ENCODE measurements at places on chromosomes 12 and 14.

DNA sequence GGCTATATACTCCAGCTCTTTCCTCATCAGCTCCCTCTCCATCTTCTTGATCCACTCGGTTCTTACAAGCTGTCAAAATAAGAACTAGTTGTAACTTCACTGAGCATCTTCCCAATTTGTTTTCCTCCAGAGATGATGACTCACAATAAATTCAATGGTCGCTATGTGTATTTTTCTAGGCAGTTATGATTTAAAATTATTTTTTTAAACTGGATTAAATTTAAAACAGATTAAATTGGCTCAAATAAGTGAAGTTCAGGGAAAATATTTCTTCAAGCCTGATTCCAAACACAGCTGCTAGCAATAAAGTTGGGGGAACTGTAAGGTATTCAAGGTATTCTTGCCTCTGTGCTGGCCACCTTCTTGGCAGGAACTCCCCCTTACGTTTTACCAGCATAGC, 717.7 kb upstream of the USP15 start:
- DNase-seq: no peak

DNA sequence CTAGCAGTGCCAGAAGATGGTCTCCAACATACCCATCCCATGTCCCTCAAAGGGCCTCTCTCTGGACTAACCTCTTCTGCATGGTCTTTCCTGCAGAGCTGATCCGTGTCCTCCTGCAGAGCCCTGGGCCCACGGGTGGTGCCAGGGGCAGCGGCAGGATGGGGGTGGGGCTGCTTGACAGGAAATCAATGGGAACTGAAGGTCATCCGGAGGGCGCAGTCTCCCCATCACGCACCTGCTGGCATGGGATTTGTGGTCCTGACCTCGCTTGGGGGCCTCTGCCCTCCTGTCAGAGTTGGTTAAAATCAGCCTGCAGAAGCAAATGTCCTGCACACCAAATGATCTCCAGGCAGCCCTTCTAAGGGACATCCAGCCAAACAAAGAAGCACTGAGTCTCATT, 110.2 kb downstream of the DPF3 start:
- no peak for DNase-seq

DNA sequence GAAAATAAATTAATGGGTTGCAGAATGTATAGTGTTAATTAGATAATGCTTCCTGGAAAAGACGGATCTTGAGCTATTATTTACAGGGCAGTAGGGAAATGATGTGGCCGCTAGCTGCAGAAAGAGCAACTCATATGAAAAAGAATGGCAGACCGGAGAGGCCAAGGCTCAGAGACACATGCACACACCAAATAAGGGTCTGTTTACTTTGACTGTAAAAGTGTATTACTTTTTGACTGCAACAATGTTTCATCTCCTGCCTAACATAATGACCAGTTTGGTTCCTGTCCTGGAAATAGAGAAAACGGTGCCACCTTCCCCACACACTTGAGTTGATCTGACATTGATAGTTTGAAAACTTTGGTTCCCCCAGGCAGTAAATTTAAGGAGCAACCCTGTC, 290.9 kb downstream of the CACNA1C start:
- no peak for DNase-seq

- DNase-seq: no peak
Measured at GRCh38 chr14:71022012-71022869, 115.0 kb downstream of the PCNX1 start.

GRCh38 chr12:112140728-112141127, 15.4 kb downstream of the TRAFD1 start:
- DNase-seq: no peak

- DNase-seq: no peak
Measured at GRCh38 chr12:126704609-126705008, 1562.4 kb upstream of the TMEM132C start.

GRCh38 chr12:29030006-29030405, 119.1 kb upstream of the FAR2 start:
- no peak for DNase-seq

DNA sequence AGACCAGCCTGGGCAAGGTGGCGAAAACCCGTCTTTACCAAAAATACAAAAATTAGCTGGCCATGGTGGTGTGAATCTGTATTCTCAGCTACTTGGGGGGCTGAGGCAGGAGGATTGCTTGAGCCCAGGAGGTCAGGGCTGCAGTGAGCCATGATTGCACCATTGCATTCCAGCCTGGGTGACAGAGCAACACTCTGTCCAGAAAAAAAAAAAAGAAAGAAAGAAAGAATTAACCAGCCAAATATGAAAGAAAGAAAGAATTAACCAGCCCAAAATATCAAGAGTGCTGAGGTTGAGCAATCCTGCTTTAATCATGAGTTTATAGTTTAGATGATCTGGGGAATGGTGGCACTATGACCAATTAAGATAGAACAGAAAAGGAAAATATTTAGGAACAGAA, 3.5 kb upstream of the ACTN1 start:
- no peak for DNase-seq

DNA sequence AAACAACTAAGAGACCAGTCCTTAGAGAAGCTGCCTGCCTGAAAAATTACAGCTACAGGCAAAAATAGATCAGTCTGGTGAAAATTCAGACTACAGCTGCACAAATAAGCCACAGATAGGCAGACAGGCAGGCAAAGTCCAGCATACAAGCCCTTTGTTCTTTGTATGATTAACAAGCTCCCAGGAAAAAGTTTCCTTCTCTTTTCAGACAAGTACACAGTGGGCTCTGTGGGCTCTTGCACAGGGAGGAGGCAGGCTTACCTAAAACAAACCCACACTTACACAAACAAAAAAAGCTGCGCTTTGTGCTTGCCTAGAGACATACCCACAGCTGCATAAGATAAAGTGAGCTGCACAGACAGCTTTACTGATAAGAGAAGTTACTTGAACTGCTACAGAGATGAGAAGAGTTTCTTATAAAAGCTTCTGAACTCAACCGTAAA, 7.7 kb downstream of the OR6C68 start:
- no peak for DNase-seq

GRCh38 chr14:80202888-80203562, 8.3 kb downstream of the DIO2 start:
- DNase-seq: peak; percentile 67

- no peak for DNase-seq
Measured at GRCh38 chr14:90630171-90630806, 185.9 kb downstream of the TTC7B start.

DNA sequence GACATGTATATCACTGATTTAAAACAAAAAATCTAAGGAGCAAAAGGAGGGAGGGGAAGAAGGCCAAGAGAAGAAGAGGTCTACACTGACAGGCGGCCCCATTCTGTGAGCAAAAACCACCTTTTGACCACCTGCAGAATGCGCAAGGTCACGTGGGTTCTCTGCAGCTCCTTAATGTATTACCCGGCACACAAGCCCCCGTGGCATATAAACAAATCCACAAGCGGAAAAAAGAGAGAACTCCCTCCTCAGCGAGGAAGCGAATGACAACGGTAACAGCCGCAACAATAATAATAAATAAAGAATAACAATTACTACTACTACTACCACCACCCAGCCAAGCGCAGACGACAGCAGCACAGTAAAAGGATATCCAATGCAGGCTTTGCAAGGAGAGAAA, 1.3 kb downstream of the KSR2 start:
- no peak for DNase-seq

DNA sequence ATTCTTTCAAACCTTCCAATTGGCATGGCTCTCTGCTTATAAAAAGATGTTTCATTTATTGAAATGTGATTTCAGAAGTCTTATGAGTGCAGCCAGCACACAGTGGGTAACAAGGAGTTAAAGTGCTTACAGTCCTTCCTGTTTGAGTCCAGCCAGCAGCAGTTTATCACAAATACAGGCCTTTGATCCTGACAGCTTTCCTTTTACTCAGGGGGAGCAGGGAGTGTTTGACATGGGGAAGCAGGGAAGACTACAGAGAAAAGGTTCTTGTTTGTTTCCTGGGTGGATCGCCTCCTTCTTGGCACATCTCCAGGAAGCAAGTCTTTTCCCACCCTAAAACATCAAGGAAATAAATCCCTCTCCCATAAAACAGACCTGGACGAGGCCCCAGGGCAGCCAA, 216.1 kb downstream of the MSRB3 start:
- no peak for DNase-seq

GRCh38 chr12:30726647-30727046, 28.1 kb downstream of the CAPRIN2 start:
- no peak for DNase-seq

GRCh38 chr12:87827638-87828264, 201.4 kb downstream of the C12orf50 start:
- DNase-seq: no peak

DNA sequence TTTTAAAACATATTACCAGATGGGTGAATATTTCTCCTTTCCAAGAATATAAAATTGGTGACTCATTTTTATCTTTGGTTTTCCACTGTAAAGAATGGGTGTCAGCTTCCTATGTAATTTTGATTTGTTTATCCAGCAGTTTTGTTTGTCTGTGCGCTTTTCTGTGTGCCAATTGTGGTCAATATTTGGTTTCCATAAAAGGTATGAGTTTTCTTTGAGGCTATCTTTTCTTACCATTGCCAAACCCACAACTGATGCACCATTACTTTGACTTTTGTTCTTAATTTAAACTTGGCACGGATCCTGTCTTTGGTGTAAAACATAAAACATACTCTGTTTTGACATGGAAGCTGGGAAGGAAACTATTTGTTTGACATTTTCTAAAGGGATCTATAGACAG, 78.8 kb upstream of the NAV3 start:
- no peak for DNase-seq

- DNase-seq: peak; percentile 79
Measured at GRCh38 chr12:56157201-56158028, 744 bp upstream of the MYL6 start.

GRCh38 chr14:103155010-103155409, 31.7 kb downstream of the TNFAIP2 start:
- DNase-seq: peak; percentile 47

- no peak for DNase-seq
Measured at GRCh38 chr14:87626266-87626665, 366.7 kb downstream of the GALC start.

DNA sequence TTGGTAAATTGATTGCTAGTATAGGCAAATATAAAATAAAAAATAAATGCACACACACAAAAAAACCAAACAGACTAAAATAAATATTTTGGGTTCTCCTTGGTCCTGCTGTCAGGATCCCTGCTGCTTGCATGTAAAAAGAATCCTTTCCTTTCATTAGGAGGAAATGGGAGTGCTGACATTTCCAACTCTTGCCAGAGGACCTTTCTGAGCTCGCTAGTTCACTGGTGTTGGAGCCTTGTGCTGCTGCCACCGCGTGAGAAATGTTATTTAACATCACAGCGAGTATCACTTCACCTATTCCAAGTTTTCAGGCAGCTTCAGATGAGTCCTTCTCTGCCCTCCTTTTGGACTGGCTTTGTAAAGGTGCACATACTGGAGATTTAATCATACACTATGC, 358.9 kb downstream of the NPAS3 start:
- no peak for DNase-seq

DNA sequence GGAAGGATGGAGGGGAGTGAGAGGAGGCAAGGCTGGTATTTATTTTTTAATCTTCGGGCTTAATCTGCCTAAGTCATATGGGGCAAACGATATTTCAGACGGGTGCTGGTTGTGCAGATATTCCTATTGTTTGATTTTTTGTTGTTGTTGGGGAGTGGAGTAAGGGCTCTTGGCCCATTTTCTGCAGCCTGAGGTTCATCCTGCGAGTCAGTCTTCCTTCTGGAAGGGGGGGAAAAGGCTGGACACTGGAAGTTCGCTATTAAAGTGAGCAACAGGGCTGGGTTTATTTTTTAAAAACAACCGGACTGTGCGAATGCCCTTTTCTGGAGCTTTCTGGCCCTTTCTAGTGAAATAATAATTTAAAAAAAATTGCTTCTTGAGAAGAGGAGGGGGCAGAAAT, 2.3 kb downstream of the NRXN3 start:
- no peak for DNase-seq

DNA sequence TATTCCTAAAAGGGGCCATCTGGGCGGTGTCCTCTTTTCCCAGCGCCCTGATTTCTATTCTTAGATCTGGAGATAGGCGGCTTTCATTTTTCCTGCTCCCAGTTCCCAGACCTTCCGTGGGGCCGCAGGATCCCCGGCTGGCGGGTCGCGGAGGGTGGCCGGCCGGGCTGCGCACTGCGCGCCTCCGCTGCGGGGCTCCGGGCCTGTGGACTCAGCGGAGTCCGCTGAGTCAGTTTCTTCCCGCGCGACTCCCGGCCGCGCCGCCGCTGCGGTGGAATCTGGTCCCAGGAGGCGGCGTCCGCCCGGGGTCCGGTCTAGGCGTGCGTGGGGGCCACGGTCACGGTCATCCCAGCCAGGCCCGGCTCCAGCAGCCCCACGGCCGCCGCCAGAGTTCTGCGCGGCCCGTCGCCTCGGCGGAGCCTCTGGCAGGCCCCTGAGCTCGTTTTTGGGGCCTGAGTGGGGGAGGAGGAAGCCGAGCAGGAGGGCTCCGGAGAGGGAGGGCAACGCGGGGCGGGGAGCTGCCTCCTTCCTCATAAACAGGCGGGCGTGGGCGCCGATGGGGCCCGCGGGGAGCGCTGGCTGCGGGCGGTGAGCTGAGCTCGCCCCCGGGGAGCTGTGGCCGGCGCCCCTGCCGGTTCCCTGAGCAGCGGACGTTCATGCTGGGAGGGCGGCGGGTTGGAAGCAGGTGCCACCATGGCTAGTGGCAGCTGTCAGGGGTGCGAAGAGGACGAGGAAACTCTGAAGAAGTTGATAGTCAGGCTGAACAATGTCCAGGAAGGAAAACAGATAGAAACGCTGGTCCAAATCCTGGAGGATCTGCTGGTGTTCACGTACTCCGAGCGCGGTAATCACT, at the start of gene LRRK2:
Gene LRRK2, plus strand, starts transcription at position 559 of the 853 bp plus-strand sequence. Its CDS starts 135 bp downstream, at position 694.
- DNase-seq: peak; percentile 26

GRCh38 chr14:88026890-88027289, 22.0 kb downstream of the GPR65 start:
- DNase-seq: no peak

DNA sequence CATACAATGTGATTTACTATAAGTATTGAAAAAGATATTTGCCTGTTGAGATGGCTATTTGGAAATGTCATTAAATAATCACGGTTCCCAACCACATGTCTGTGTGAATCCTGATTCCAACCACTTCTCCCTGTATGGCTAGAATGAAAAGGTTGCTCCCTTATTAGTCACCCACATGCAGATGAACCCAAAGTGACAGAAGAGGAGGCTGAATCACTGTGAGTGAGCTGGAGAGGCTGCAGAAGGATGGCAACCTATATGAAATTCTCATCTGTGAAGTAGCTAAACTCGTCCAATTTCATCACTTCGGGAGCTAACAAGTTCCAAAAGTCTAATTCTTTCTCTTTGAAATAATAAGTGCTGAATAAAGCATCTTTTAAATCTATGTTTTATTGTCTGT, 300.5 kb downstream of the PRKD1 start:
- DNase-seq: no peak

DNA sequence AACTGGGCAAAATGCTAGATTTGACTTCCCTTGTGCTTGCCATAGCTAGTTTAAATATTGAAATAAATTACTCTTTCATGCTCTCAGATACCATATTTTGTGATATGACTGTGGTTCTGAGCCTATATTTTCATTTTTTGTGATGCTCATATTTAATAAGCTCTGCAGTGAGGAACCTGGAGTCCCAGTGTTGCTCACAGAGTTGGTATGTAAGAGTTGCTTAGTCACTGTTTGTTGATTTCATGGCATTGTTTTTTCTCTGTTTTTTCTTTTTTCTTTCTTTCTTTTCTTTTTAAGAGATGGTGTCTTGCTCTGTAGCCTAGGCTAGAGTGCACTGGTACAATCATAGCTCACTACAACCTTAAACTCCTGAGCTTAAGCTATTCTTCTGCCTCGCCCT, 750.5 kb upstream of the TMEM132C start:
- no peak for DNase-seq
